ENCODE measurements at places on chromosomes 7 and 10.

DNA sequence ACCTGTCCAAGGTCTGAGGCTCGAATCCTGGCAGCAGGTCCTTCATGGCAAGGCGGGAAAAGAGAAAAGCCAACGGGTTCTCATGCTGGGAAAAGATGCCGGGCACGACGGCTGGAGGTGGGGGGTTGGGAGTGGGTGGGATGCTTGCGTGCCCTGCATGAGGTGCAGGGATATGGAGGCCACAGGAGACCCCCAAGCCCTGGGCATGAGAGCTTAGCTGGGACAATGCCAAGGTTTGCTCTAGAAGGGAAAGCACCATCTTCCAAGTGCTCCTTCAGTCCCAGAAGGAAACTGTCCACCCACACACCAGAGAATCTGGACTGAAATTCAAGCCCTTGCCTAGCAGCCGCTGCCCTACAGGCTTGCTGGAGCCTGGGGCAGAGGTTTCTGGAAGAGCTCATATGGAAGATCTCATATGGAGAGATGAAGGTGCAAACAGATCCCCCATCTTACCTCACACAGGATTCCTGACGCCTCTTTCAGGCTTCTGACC, 64.3 kb downstream of the ZRANB1 start:
- DNase-seq = no peak

GRCh38 chr7:41581041-41581440, 121.8 kb downstream of the INHBA start:
- no peak for DNase-seq

GRCh38 chr10:44016589-44017482, 368.1 kb downstream of the CXCL12 start:
- DNase-seq = no peak

- no peak for DNase-seq
Observed at GRCh38 chr7:22179442-22179879, 177.5 kb downstream of the RAPGEF5 start.

DNA sequence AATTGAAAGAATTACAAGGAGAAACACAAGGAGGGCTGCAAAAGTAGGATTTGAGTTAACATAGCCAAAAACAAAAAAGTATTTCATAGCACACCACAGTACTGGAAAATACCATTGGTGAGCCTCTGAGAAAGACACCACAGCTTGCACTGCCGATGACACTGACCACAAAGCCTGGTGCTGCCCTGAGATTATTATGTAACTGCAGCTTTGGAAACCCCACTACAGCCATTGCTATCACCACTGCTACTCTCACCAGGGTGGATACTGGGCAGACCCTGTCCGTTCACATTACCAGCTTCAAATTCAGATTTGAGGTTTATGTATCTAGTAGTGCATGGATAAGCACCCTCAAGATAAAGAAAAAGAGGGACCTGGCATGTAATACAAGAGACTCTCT, 1246.7 kb upstream of the SORCS1 start:
- no peak for DNase-seq

- DNase-seq = no peak
Observed at GRCh38 chr10:93995182-93995581, 1.5 kb downstream of the PLCE1 start.

- DNase-seq = no peak
Observed at GRCh38 chr7:121576148-121576917, 180.2 kb upstream of the FAM3C start.

GRCh38 chr7:95317546-95317945, 6.8 kb downstream of the PON1 start:
- DNase-seq = no peak

DNA sequence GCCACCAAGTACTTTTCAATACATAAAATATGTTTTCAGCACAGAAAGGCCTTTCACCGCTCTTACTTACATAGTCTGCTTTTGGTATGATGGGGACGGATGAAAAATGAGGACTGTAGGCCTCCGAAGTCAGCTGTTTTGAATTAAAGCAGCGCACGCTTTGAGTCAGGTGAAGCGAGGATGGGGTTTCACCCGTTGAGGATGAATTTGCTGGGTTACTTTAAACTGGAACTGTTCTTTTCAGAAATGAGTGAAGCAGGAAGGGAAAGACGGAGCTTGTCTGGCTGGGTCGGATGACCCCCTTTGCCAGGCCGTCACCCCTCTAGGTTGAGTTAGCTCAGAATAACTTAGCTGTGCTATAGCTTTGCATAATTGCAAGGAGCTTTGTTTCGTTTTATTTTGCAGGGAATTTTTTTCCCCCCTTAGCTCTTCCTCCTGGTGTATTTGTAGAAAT, 40.0 kb downstream of the CUX1 start:
- DNase-seq = no peak

GRCh38 chr7:140165422-140165821, 11.4 kb downstream of the KDM7A start:
- no peak for DNase-seq

Data from CD4-positive, alpha-beta T cell treated with Interleukin-2 at 100 ng/mL for 4 hours (primary cell).